BJ (cell line): ENCODE measurements at places on chromosomes 4 and X. TPM values are rescaled to one million over a fixed set of nuclear protein-coding genes. Genes with fewer than 3 reads are reported as not detected.

Gene SPOCK3
- not detected in 2 replicates for polyA plus RNA-seq

- peak; percentile 90 for DNase-seq
Measured at GRCh38 chr4:99300934-99301333, 10.1 kb upstream of the ADH1A start.

DNA sequence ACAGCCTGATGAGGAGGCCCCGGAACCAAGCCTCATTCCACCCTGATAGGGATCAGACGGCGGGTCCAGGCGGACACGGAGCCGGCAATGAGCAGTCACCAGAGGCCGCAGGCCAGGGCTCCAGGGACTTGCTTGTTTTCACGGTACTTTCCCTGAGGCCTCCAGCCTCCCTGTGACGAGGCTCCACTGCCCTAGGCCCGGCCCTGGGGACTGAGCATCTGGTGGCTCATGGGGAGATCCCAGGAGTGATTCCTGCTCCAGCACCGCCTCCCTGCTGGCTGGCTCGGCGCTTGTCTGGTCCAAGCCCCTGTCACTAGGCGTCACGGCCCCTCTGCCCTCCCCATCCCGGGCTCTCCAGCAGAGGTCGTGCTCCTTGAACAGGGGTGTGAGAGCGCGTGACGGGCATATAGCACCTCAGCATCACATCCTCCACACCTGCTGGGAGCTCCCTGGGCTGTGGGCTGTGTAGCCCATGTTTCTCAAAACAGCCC is 14.1 kb downstream of the HTRA3 start:
- DNase-seq, result no peak

DNA sequence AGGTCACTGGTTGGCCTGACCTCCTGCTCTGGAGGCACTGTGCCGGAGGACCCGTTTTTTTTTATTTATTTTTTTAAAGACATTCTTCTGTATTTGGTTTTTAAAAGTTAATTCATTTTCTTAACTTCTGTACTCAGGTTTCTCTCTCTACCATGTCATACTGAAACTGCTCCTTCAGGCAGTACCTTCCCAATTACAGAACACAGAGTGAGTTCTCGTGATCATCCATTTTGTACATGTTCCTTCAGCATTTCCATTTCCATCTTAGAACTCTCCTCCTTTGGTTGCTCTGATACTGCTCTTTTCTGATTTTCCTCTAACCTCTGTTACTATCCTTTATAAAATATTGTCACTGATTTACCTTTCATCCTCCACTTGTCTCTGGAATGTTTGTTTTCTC is 17.9 kb downstream of the UBE2K start:
- no peak for DNase-seq

DNA sequence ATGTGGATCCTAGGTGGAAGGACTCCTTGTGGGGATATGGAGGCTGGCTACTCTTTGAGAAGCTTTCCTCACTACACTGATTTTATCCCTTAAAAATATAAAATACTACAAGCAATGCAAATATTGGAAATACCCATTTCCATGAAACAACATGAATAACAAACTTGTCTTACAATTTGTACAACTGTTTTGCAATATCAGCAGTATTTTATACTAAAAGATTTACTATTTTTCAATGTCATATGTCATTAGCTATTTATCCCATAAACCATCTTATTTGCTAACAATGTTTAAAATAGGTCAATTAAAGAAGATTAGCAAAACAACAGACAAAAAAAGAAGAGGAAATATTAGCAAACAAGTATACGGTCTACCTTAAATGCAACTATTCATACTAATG is 1674.1 kb downstream of the PCDH7 start:
- DNase-seq, result no peak

DNA sequence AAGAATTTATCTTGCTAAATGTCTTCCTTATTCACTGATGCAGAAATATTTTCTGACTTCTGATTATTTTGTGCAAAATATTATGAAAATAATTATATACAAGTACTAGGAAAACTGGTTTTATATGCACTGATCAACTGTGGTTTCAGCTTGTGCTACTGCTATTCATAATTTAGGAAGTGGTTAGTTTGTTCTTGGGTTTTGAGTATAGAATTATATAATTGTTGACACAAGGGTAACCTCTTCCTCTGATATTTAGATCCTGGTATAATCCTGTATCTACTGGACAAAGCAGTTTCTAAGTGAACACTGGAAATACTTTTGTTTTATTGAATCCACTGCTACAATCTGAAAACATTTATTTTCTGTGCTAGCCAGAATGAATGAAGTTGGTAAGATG is 182.8 kb downstream of the PDGFC start:
- DNase-seq, result no peak

- no peak for DNase-seq
Measured at GRCh38 chr4:15293711-15294110, 134.1 kb upstream of the C1QTNF7 start.

DNA sequence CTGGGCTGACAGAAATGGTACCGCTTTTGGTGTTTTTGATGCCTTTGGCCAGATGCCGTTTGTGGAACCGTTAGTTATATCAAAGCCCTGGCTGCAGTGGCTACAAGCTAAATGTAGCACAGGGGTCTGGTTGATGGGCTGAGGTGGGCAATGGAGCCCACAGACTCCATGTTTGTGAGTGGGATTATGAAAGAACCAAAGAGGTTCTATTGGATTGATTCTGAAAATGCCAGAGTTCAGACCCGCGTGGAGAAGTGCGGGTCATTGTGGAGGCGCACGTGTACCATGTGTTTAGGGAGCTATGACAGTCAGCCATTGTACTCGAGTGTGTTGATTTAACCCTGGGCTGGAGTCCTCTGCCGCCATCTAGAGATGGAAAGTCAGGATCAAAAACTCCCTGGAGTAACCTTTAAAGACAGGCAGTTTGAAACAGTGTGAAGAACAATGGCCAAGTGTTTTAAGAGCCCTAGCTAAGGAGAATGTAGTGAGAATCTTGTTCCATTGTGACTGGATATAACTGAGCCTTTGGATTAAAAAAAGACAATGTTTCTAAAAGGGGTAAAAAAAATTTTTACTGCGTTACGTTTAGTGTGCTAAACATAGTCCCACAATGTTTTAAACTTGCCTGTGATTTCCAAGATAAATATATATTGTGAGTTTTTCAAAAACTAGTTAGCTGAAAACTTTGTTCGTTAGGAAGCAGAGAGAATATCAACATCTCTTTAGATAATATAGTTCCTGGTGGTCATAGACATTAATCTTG is 12.7 kb downstream of the ART3 start:
- DNase-seq, result no peak
